ENCODE measurements at places on chromosomes 7 and 10. TPM values are rescaled to one million over a fixed set of nuclear protein-coding genes. Genes with fewer than 3 reads are reported as not detected.

- no peak for DNase-seq
Observed at GRCh38 chr10:43214071-43214955, 52.6 kb downstream of the RASGEF1A start.

DNA sequence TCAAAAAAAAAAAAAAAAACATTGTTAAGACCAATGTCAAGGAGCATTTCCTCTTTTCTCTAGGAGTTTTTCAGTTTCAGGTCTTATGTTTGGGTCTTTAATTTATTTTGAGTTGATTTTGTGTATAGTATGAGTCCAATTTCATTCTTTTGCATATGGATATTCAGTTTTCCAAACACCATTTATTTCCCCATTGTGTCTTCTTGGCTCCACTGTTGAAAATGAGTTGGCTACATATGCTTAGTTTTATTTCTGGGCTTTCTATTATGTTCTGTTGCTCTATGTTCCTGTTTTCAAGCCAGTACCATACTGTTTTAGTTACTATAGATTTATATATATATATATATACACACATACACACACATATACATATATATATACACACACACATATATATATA, 736.6 kb upstream of the LRRTM3 start:
- DNase-seq = no peak

Gene TFPI2
- total RNA-seq = 1.4 TPM

GRCh38 chr10:44993922-44994751, 6.6 kb upstream of the ZNF22 start:
- DNase-seq = no peak

- no peak for DNase-seq
Observed at GRCh38 chr7:137880432-137880831, 33.7 kb upstream of the DGKI start.

DNA sequence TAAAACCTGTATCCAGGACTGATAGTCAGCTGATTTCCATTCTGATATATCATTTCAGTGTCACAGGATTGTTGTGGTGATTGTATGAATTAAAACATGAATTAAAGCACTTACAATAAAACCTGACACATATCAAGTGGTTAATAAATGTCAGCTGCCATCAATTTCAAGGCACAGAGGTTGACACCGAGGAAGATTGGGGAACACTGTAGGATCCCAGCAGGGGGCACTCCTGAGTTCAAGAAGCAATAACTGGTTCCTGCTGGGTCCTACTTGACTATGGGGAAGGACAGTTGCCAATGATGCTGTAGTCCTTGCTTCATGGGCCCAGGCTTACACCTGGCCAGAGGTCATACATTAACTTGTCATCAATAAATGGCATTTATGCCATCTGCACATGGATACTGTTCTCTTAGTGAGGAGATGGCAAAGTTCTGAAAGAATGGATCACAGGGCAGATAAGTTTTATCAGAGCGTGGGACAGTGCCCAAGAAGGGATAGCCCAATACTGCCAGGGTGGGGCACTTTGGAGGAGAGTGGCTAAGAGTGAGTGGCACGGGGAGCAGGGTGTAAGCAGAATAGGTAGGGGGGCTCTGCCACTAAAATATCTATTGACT, 24.1 kb downstream of the FZD1 start:
- DNase-seq = no peak

Measured in cerebellum (tissue), 4 donors.